ENCODE measurements at places on chromosomes 1 and 21.

GRCh38 chr1:55338448-55338820 is 123.3 kb upstream of the USP24 start:
- DNase-seq = no peak

DNA sequence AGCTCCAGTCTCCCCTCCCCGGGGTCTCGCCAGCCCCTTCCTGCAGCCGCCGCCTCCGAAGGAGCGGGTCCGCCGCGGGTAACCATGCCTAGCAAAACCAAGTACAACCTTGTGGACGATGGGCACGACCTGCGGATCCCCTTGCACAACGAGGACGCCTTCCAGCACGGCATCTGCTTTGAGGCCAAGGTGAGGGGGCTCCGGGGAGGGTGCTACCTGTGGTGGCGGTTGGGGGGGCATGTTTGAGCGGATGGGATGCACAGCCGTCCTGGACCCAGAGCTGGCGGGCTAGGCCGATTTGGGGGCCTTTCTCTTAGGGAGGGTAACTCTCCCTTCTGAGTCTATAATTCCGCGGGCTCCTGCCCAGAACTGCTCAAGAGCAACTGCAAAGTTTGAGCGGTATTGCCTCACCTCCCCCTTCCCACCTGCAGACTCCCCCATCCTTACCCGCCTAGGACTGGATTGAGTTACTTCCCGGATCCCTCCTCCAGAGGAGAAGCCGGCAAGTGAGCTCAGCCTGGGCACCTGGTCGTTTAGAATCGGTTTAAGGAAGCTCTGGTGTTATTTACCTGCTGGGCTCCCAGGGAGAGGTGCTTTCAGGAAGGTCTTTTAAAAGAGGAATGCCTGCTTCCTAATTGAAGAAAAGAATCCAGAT is 730 bp downstream of the NOS1AP start:
- no peak for DNase-seq

DNA sequence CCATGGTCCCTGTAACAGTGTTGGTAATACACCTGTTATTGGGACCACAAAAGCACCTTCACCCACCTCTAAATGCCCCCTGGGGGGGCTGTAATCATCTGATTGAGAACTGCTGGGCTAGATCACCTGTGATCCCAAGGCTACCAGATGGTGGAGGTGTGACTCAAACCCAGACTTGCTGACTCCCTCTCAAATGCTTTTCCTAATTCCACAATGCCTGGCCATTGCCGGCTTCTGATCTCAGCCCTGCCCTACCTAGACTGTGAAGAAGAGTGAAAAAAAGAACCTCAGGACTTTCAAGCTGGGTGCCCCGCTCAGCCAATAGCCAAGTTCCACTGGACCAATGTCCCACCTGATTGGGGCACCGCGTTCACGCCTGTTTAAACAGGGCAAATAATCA is 9.6 kb downstream of the TMEM9 start:
- DNase-seq = no peak

GRCh38 chr1:48233666-48234485 is 11.4 kb downstream of the SLC5A9 start:
- DNase-seq = no peak

DNA sequence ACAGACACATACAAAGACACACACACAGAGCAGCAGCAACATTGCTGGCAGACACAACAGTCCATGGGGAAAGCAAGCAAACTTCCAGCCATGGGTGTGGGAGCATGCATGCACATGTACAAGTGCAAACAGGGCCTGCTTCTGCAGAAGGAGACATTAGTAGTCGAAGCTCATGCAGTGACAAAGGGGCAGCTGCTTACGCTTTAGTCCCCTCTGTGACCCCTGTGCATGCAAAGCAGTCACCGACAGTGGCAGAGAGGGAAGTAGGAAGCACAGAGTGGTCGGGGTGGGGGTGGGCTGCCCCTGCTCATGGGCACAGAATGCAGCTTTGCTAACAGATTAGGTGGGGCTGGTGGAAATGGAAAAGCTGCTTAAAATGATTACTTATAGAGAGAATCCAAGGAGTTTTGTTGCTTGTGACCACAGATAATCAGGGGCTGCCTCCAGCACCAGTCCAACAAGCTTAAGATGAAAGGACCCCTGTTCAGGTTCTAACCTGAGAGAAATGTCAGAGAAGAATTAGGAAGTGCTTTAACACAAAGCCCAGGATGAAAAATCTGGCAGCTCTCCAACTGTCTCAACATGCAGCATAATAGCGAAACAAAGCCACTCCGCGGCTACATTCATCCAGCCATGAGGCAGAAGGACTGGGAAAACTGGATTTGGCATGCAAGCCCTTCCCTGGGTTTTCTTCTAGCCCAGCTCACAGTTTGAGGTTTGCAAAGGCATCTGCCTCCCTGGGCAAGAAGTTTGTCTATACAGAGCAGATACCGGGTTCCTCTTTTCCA is 378.9 kb downstream of the KCNH1 start:
- DNase-seq = no peak

GRCh38 chr1:87620807-87621206 is 292.1 kb downstream of the LMO4 start:
- DNase-seq = no peak

DNA sequence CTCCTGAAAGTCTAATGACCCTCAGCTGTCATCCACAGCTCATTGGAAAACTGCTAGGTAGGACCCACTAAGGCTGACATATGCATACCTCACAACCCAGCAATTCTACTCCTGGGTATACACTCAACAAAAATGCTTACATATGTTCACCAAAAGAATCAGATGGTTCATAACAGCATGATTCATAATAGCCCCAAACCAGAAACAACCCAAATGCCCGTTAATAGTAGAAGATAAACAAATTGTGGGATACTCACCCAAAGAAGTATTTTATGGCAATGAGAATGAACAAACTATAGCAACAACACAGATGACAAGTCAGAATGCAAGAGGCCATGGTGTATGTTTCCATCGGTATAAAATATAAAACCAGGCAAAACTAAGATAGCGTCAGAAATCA is 124.6 kb downstream of the HLCS start:
- DNase-seq = no peak

DNA sequence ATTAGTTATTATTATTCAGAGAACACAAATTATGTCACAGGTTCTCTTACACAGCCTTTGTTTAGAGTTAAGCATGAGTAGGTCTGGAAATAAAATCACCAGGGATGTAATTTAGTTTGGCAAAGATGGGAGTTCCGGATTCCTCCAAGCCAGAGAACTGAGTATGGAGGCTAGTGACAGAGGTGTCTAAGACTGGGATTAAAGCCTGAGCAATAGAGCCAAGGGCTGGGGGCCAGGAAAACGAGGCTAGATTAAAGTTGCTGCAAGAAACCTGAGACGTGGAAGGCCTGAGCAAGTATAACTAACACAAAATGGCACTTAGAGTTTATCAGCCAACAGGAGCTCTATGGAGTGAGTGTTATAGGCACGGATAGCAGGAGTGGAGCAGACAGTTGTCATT is 381.6 kb downstream of the SRGAP2C start:
- no peak for DNase-seq

GRCh38 chr1:117576236-117576635 is 29.6 kb upstream of the TENT5C start:
- DNase-seq = no peak

DNA sequence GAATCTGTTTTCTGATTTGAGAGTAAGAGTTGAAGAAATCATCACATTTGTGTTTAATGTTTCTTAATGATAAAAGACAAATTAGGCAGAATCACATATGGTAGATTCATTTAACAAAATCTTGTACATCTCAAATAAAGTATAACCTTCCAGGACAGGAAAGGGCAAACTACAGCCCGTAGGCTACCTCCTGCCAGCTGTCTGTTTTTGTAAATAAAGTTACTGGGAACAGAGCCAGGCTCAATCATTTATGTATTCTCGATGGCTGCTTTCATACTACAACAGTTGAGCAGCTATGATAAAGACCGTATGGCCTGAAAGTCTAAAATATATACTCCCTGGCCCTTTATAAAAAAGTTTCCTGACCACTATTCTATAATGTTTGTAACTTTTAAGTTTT is 204.1 kb downstream of the COL24A1 start:
- no peak for DNase-seq

- DNase-seq = no peak
Observed at GRCh38 chr21:33199100-33199464, 30.7 kb upstream of the IFNAR2 start.

Data from activated naive CD4-positive, alpha-beta T cell treated with anti-CD3 and anti-CD28 coated beads, Interleukin-2, amount 50 U/mL, for 72 hours (primary cell).